ENCODE measurements at places on chromosomes 7 and 10.

DNA sequence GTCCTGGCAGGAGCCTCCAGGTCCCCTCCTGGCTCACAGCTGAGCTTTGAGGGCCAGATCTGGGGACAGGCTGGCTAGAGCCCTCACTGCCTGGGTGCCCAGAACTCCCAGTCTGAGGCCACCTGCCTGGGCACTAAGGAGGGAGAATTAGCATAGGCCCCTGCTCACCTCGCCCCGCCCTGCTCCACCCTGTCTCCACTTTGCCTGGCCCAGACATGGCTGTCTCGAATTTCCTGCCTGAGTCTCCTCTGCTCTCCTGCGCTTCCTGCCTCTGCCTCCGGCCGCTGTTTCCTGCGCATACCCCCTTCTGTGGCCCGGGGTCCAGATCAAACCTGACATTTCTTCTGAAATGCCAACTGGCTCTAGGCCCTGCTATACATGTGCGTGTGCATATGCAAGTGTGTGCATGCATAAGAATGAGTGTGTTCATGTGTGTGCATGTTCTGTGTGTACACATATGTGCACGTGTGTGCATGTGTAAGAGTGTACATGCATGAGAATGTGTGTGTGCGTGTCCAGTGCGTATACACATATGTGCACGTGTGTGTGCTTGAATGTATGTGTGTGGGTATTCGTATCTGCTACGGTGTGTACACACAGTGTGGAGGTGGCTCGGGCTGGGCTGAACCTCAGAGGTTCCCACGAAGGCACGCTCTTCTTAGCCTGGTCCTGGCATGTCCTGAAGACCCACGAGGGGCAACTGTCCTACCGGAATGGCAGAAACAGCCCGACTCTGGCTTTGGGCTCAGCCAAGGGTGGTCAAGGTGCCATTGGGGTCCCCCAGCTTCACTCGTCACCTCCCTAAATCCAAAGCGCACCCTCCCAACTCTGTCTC lies 64.9 kb downstream of the MYL10 start:
- DNase-seq: no peak

- DNase-seq: no peak
Measured at GRCh38 chr7:141752634-141753033, 11.3 kb upstream of the TAS2R3 start.

- DNase-seq: no peak
Measured at GRCh38 chr7:157021871-157022680, 11.6 kb upstream of the MNX1 start.

DNA sequence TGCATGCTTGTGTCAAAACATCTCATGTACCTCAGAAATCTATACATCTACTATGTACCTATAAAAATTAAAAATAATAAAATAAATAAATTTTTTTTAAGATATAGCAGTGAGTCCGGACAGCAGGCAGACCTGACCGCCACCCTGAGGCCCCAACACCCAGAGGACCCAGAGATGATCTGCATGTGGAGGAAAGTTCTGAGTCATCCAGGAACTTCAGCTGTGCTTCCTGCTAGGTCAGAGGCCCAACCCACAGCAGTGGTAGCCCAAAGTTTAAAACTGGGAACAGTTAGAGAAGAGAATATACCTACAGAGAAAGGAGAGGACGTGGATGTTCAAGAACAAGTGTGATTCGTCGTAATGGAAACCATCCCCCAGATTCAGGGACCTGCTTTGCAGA lies 683.7 kb upstream of the NRP1 start:
- DNase-seq: peak; percentile 45

GRCh38 chr7:128902761-128903585 lies 7.5 kb downstream of the KCP start:
- DNase-seq: peak; percentile 41

DNA sequence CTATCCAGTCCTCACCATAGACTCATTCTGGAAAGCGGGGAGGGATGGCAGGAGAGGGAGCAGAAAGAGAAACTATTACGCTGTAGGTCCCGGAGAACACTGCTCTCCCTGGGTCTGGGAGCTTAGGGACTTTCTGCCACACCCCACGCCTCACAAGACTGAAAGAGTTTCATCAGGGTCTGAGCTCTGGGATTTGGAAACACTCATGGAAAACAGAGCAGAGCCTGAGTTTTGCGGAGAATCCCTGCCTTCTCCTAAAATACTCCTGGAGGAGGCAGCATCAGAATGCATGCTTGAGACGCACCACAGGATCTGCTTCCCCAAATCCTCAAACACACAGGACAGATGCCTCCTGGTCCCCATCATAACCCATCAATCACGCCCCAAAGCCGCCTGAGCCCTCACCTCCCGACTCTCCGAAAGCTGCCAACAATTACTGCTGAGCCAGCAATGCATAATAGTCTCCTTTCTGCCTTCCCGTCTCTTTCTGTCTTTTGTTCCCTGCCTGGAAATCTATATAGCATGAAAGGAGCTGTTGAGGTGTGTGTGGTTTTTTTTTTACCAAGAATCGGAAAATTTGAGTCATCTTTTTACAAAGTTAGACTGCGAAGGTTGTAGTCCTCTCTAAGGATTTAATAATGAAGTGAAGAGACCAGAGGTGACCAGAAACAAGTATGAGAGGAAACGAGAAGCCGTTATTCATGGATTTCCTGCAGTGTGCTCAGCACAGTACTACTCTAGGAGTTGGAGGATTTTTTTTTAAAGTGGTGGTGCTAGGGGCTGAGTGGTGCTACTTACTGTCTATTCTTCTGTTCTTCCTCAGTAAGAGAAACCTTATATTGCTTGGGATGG lies 37.7 kb downstream of the ASB13 start:
- DNase-seq: no peak

- no peak for DNase-seq
Measured at GRCh38 chr7:112873831-112874553, 83.8 kb upstream of the TMEM168 start.

DNA sequence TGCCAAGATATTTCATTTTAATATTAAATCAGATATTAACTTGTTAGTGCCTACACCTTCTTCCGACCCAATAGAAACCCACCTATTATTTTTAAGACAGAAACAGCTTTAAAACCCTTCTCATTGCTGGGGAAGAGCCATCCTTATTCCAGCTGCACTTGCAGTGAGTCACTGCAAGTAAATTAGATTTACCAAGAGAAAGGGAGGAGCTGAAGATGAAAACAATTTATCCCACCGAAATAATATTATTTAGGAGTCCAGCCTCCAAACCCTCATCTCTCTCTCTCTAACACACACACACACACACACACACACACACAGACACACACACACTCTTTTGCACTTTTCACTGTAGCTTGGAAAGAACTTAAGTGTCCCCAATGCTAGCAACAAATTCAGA lies 26.9 kb downstream of the TWIST1 start:
- DNase-seq: no peak

DNA sequence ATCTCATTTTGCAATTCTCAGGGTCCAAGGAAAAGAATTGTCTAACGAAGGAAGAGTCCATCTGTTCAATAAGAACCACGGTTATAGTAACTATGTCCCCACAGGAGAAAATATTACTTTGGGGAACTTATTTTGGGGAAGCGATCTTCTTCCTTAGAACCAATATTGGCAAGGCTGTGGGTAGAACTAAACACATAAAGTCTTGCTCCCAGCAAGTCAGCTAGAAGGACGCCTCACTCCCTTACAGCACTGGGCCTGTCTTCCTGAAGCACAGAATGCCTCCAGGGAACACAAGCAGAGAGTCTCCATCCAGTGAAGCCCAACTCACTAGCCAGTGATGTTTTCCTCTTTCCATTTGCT lies 30.2 kb downstream of the C10orf71 start:
- DNase-seq: no peak

DNA sequence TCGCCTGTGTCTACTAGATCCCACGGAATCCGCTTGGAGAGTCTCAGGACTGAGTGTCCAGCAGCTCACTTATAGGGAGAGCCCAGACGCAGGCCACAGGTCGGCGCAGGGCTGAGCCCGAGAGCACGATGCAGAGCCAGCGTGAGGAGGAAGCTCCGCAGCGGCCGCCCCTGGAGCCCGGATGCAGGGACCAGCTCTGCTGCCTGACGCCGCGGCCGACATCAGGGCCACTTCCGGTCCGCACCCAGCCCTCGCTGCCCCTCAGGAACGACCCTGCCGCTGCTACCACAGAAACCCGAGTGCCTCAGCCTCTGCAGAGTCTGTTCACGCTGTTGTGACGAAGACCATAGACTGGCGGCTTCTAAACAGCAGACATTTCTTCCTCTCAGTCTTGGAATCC lies 275.8 kb upstream of the PPP2R2D start:
- DNase-seq: no peak

GRCh38 chr7:49166441-49166840 lies 242.1 kb downstream of the CDC14C start:
- DNase-seq: peak; percentile 1

DNA sequence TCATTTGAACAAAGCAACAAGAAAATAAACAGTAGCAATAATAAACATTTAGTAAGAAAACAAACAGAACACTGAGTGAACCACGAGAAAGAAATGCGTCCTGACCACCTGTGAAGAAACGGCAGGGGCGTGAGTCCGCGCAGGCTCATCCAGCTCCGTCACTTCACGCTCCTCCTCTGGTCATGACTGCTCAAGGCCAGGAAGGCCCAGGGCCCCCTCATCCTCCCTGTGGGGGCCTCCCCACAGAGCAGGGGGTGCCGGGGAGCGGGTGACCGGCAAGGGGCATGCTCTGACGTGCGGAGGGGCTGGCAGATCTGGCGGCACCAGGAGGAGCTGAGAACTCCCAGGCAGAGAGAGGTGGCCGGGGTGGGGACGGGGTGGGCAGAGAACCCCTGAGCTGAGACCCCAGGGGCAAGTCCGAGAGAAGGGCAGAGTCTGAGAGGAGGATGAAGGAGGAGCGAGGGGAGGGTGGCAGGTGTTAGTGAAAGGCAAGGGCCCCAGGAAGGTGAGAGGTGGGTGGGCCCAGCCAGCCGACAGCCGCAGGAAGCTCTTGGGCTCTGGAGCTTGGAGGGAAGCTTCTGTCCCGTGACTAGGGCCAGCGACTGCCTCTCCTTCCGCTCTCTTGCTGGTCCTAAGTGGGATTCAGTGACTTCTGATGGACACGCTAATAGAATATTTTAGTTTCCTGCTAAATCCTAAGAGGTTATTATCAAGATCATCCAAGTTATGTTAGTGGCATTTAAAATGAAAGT lies 223.9 kb downstream of the TCERG1L start:
- no peak for DNase-seq

DNA sequence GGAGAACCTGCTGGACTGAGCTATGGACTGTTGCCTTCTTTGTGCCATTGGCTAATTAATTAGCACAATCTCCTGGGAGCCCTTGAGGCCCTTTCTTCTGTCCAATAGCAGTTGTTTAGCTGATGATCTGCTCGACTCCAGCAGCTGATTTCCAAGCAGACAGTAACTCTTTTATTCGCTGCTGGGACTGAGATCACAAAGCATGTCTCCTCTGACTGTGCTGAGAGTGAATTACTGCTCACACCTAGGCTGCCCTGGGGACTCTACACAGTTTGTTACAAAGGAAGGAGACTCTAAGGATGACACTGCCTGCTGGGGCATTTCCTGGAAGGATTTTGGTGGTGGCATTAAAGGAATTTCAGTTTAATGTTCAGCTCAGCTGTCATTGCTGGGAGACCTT lies 31.4 kb downstream of the CASP7 start:
- no peak for DNase-seq

DNA sequence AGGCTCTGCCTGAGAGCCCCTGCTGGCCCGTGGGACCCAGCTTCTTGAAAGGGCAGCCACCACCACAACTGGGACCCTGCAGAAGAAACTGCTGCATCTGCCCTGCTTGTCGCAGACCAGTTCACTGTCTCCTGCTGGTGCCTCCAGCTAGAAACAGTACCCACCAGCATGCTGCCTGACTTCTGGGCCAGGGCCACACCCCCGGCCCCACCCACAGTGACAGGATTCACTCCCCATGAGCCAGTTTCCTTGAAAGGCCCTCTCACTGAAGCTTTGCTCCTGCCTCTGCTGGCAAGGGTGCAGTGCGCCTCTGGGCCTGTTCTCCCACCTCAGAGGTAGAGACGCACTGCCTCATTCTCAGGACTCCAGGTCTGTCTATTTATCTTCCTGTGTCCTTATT lies 32.4 kb downstream of the ANXA11 start:
- no peak for DNase-seq

GRCh38 chr7:100118388-100119071 lies 628 bp downstream of the TAF6 start:
- DNase-seq: no peak

DNA sequence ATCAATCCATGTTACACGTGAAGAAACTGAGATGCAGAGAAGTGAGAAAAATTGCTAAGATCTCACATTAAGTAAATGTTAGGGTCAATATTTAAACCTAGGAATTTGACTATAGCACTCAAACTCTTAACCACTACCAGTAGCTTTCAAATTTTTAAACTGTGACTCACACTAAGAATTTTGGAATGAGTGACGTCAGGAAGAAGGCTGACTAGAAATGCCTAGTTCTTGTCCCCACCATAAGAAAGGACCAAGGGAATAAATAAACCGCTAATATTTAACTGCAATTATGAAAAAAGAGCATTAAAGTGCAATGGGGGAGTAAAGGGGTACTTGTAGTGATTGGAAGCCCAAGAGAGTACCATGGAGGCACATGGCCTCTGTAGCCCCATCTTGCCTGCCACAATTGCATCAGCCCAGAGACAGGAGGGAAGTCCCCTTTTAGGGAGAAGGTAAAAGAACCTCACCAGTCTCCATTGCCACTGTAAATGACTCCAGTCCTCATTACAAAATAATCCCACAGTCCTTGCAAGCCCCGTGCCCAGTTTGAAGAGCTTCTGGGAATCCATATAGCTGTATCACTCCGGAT lies 3.5 kb upstream of the AKR1B1 start:
- DNase-seq: peak; percentile 62

GRCh38 chr7:30633223-30633622 lies 38.5 kb downstream of the GARS1 start:
- no peak for DNase-seq

DNA sequence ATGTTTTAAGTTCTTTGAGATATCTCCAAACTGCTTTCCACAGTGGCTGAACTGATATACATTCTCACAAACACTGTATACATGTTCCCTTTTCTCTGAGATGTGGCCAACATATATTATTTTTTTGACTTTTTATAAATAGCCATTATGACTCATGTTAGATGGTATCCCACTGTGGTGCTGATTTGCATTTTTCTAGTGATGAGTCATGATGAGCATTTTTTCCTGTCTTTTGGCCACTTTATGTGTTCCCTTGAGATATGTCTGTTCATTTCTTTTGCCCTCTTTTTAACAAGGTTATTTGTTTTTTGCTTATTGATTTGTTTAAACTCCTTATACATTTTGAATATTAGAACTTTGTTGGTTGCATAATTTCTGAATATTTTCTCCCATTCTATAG lies 1055.1 kb downstream of the NXPH1 start:
- DNase-seq: peak; percentile 48

GRCh38 chr10:23157691-23158369 lies 34.3 kb upstream of the PTF1A start:
- peak; percentile 52 for DNase-seq

DNA sequence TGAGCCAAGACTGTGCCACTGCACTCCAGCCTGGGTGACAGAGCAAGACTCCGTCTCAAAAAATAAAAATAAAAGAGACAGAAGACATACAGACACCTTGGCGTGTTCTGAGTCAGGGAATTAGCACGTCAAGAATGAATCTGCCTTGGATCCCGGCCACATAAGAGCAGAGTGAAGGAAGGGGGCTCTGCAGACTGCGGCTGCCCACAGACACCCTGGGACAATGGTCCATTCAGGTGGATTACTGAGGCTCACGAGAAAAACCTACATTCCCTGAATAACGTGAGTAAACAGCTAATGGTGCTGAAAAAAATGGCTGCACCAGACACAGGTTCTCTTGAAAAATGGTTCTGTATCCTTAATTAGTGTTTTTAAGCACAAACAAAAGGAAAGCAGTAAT lies 100.1 kb upstream of the FGFR2 start:
- no peak for DNase-seq
